ENCODE measurements at places on chromosomes 5 and 9.

- H3K4me1 ChIP-seq: no peaks in the 10 kb centered on the region
- no peak overlapping the region for H3K4me3 ChIP-seq
- H3K36me3 ChIP-seq: no peaks in the 10 kb centered on the region
- H3K27ac ChIP-seq: no peak overlapping the region
- H3K27me3 ChIP-seq: no peaks in the 10 kb centered on the region
Measured at GRCh38 chr9:30507166-30507565, 1877.3 kb upstream of the ACO1 start.

- no peak for DNase-seq
- H3K4me1 ChIP-seq: no peaks in the 10 kb centered on the region
- H3K27ac ChIP-seq: no peak overlapping the region
- H3K4me3 ChIP-seq: no peak overlapping the region
- no peaks in the 10 kb centered on the region for H3K27me3 ChIP-seq
- no peaks in the 10 kb centered on the region for H3K36me3 ChIP-seq
Measured at GRCh38 chr5:103228061-103228460, 30.5 kb upstream of the MACIR start.

- no peaks in the 10 kb centered on the region for H3K36me3 ChIP-seq
- no peaks in the 10 kb centered on the region for H3K27me3 ChIP-seq
- no peak overlapping the region for H3K4me3 ChIP-seq
- peaks cover 21% of the 10 kb centered on the region for H3K4me1 ChIP-seq
Measured at GRCh38 chr9:79447308-79447605, 124.5 kb upstream of the TLE4 start.

GRCh38 chr5:89267788-89268187 is 384.8 kb upstream of the MEF2C start:
- no peaks in the 10 kb centered on the region for H3K36me3 ChIP-seq
- peaks cover 17% of the 10 kb centered on the region for H3K4me1 ChIP-seq
- no peak overlapping the region for H3K27ac ChIP-seq
- DNase-seq: no peak

DNA sequence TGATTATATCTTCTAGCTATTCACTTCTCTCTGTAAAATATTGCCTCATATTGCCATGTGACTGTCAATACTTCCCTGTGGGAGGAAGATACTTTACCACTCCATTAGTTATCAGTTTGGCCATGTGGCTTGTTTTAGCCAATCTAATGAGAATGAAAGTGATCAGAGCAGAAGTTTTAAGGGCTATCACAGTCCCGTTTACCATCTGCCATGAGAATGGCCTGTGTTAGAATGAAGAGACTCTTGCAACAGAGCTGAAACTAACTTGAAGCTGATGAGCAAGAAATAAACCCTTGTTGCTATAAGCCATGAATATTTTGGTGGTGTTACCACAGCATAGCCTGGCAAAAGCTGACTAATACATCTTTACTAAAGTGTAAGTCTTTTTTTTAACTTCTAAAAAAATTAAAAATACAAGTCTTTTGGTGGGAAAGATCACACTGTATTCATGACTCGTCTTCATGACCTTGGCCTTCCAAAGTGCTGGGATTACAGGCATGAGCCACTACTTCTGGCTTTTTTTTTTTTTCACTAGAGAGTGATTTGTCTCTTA is 68.0 kb upstream of the CTNNA1 start:
- no peak for DNase-seq
- no peaks in the 10 kb centered on the region for H3K27me3 ChIP-seq
- no peak overlapping the region for H3K27ac ChIP-seq
- H3K36me3 ChIP-seq: no peaks in the 10 kb centered on the region

- no peak overlapping the region for H3K27ac ChIP-seq
- H3K27me3 ChIP-seq: 0 out of 2 replicates have a peak, but pooled peaks cover 5% of the 10 kb centered on the region
- H3K4me1 ChIP-seq: no peaks in the 10 kb centered on the region
Measured at GRCh38 chr9:74379718-74380117, 117.4 kb upstream of the RORB start.

DNA sequence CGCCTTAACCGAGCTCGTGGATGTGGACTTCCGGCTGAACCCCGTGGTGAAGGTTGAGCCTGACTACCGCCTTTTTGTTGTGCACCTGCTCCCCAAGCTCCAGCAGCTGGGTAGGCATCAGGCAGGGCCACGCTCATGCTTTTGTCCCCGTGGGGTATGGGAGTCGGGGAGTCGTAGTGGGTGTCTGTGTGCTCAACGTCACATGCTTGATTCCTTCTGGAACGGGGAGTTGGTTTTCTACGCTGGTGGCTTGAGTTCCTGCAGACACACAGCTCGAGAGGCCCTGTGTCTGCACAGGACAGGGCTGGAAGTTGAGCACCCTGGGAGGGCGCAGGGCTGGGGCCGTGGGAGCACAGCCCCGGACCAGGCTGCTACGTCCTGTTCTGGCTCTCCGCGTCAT is 8.0 kb downstream of the CEP72 start:
- H3K4me3 ChIP-seq: no peak overlapping the region
- 0 out of 2 replicates have a peak, but pooled peaks cover 3% of the 10 kb centered on the region for H3K36me3 ChIP-seq
- H3K27me3 ChIP-seq: no peaks in the 10 kb centered on the region
- no peak for DNase-seq

- no peaks in the 10 kb centered on the region for H3K27me3 ChIP-seq
- no peak overlapping the region for H3K4me3 ChIP-seq
- no peaks in the 10 kb centered on the region for H3K36me3 ChIP-seq
- H3K4me1 ChIP-seq: no peaks in the 10 kb centered on the region
Measured at GRCh38 chr5:134577796-134578577, 52.5 kb downstream of the JADE2 start.

DNA sequence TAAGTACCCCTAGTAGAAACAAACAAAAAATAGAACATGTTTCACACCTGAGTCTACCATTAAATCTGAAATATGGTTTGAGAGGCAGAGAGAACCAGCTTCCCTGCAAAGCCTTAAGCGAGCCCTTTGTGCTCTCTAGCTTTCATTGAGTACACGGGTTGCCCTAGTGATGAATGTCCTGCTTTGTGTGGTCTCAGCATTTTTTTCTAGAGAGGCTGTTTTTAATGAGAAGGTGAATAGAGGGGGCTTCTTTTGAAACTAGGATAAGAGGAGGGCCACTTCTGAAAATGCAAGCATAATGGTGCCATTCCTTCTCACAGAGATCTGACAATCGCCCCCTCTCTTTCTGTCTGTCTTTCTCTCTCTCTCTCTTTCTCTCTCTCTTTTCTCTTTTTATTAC is 131.3 kb downstream of the MACIR start:
- no peak overlapping the region for H3K4me3 ChIP-seq
- H3K27me3 ChIP-seq: no peaks in the 10 kb centered on the region
- H3K27ac ChIP-seq: no peak overlapping the region
- H3K36me3 ChIP-seq: no peaks in the 10 kb centered on the region

DNA sequence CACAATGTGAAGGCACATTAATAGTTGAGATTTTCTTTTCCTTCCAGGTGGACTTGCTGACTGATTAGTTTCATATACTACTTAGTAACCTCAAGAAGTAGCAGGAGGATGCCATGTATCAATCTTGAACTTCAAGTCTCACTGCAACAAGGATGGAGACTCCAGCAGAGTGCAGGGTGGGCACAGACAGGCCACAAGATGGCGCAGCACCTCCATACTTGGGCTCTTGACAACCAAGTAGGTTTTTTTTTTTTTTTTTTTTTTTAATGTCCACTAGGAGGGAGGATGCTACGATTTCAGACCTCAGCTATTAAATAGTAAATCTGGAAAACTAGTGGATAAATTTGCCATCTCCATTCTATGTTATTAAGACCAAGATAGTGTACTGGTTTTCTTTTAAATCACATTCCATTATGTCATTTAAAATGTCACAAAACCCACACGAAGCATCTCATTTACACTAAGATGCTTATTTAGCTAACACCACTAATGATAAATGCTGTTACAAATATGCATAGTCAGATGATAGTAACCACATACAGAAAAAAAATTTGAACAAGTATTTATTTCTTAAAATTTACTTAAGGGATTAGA is 58.6 kb downstream of the IL6ST start:
- H3K4me1 ChIP-seq: no peaks in the 10 kb centered on the region
- no peak overlapping the region for H3K27ac ChIP-seq
- H3K36me3 ChIP-seq: no peaks in the 10 kb centered on the region

GRCh38 chr9:33329979-33330378 is 39.7 kb downstream of the NFX1 start:
- H3K27me3 ChIP-seq: no peaks in the 10 kb centered on the region
- peaks cover 64% of the 10 kb centered on the region for H3K36me3 ChIP-seq
- DNase-seq: no peak
- no peaks in the 10 kb centered on the region for H3K4me1 ChIP-seq

GRCh38 chr5:142222866-142223558 is 101.8 kb downstream of the SPRY4 start:
- H3K4me3 ChIP-seq: no peak overlapping the region
- no peaks in the 10 kb centered on the region for H3K36me3 ChIP-seq
- H3K27me3 ChIP-seq: no peaks in the 10 kb centered on the region
- peaks cover 20% of the 10 kb centered on the region for H3K4me1 ChIP-seq
- H3K27ac ChIP-seq: no peak overlapping the region

DNA sequence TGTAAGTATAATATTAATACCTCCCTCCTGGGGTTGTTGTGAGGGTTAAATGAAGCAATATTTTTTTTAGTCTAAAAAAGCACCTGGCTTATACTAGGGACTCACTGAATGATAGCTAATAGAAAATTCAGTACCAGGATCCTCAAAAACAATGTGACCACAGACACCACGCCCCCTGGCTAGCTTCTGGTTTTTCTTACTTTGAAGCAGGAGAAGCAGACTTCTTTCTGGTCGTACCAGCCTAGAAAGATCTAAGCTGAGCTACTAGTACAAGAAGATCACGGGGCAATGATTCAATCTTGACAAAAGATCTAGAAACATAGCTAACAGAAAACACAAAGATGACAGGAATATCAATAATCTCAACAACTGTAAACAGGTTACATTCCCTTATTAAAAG is 218.5 kb upstream of the SLC30A5 start:
- H3K4me1 ChIP-seq: peaks cover 12% of the 10 kb centered on the region
- no peak for DNase-seq
- H3K36me3 ChIP-seq: no peaks in the 10 kb centered on the region
- no peak overlapping the region for H3K4me3 ChIP-seq
- H3K27ac ChIP-seq: no peak overlapping the region

DNA sequence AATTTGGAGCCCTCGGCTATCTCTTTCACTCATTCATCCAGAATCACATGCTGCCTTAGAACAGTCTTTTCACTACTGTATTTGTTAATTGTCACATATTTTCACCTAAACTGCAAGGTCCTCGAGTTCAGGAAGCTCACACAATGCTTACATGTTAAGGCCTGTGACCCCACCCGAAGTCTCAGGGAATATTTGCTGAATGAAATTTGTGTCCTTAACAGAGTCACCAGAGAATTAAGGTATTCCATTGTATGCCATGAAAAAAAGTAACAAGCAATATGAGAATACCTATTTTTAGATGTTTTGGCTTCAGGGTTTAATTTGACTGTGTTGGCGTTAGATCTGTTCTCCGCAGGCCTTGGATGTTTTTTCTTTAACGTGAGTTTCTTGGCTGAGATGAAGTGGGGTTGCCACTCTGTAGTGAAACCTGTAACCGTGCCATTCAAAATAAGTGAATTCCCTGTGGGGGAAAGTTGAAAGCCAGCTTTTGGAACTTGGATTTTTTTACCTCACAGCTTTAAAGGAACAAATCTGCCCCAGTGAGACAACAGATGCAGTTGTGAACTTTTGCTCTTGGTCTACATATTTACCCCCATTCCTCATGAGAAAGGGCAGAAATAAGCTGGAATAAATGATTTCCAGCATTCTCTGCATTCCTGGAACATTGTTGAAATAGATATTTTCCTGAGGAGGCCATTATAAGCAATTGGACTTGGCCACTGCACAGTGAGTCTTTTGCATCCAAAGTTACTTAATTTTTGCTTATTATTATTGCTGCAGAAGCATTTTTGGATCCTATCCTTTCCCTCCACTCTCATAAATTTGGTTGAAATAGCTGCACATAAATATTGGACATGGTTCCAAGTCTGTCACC is 35.9 kb upstream of the FBP1 start:
- H3K36me3 ChIP-seq: no peaks in the 10 kb centered on the region
- H3K27ac ChIP-seq: peak overlapping the region; percentile 27
- H3K4me3 ChIP-seq: no peak overlapping the region
- H3K4me1 ChIP-seq: peaks cover 19% of the 10 kb centered on the region

GRCh38 chr5:122077366-122078115 is 518 bp downstream of the LOX start:
- H3K27ac ChIP-seq: peak overlapping the region; percentile 26
- H3K4me1 ChIP-seq: no peaks in the 10 kb centered on the region
- peak overlapping the region; percentile 59 for H3K4me3 ChIP-seq
- no peaks in the 10 kb centered on the region for H3K36me3 ChIP-seq
- no peaks in the 10 kb centered on the region for H3K27me3 ChIP-seq

- DNase-seq: no peak
- H3K4me1 ChIP-seq: peaks cover 10% of the 10 kb centered on the region
- no peaks in the 10 kb centered on the region for H3K36me3 ChIP-seq
- H3K4me3 ChIP-seq: no peak overlapping the region
Measured at GRCh38 chr9:36789886-36790285, 217.2 kb downstream of the MELK start.

GRCh38 chr9:36971935-36972488 is 62.1 kb downstream of the PAX5 start:
- no peaks in the 10 kb centered on the region for H3K36me3 ChIP-seq
- H3K4me1 ChIP-seq: no peaks in the 10 kb centered on the region
- DNase-seq: no peak
- no peaks in the 10 kb centered on the region for H3K27me3 ChIP-seq
- H3K27ac ChIP-seq: no peak overlapping the region
- H3K4me3 ChIP-seq: no peak overlapping the region

- H3K27me3 ChIP-seq: no peaks in the 10 kb centered on the region
- DNase-seq: no peak
- no peak overlapping the region for H3K27ac ChIP-seq
- H3K4me3 ChIP-seq: no peak overlapping the region
Measured at GRCh38 chr9:126183266-126183665, 143.4 kb upstream of the MVB12B start.

GRCh38 chr5:75439276-75439675 is 72.2 kb downstream of the CERT1 start:
- H3K4me1 ChIP-seq: no peaks in the 10 kb centered on the region
- H3K27ac ChIP-seq: no peak overlapping the region
- no peaks in the 10 kb centered on the region for H3K36me3 ChIP-seq
- no peak overlapping the region for H3K4me3 ChIP-seq
- no peak for DNase-seq

- no peak overlapping the region for H3K27ac ChIP-seq
- H3K36me3 ChIP-seq: peaks cover 54% of the 10 kb centered on the region
- peak; percentile 68 for DNase-seq
- no peak overlapping the region for H3K4me3 ChIP-seq
- H3K27me3 ChIP-seq: no peaks in the 10 kb centered on the region
- no peaks in the 10 kb centered on the region for H3K4me1 ChIP-seq
Measured at GRCh38 chr9:86034863-86035734, 64.3 kb downstream of the GOLM1 start.

- H3K36me3 ChIP-seq: peaks cover 4% of the 10 kb centered on the region
- DNase-seq: no peak
- H3K4me1 ChIP-seq: no peaks in the 10 kb centered on the region
- no peak overlapping the region for H3K4me3 ChIP-seq
Measured at GRCh38 chr5:10400831-10401230, 40.8 kb upstream of the ROPN1L start.

- no peak overlapping the region for H3K27ac ChIP-seq
- H3K4me3 ChIP-seq: no peak overlapping the region
- peaks cover 6% of the 10 kb centered on the region for H3K27me3 ChIP-seq
- H3K36me3 ChIP-seq: no peaks in the 10 kb centered on the region
- DNase-seq: no peak
Measured at GRCh38 chr5:76499507-76500161, 96.5 kb downstream of the IQGAP2 start.

- DNase-seq: no peak
- H3K36me3 ChIP-seq: no peaks in the 10 kb centered on the region
- no peaks in the 10 kb centered on the region for H3K4me1 ChIP-seq
Measured at GRCh38 chr9:131310833-131311554, 21.5 kb downstream of the PLPP7 start.

- H3K27ac ChIP-seq: no peak overlapping the region
- peaks cover 40% of the 10 kb centered on the region for H3K36me3 ChIP-seq
- H3K27me3 ChIP-seq: no peaks in the 10 kb centered on the region
- H3K4me3 ChIP-seq: no peak overlapping the region
Measured at GRCh38 chr5:127409921-127410675, 107.3 kb upstream of the PRRC1 start.

All from SJCRH30 (cell line).